ENCODE measurements at places on chromosomes 5 and 9. TPM values are rescaled to one million over a fixed set of nuclear protein-coding genes. Genes with fewer than 3 reads are reported as not detected.

RAB3C gene
- 2.6 TPM for total RNA-seq

MACROH2A1 gene
- total RNA-seq = 144 TPM

ACOT12 gene
- total RNA-seq = not detected

C6 gene
- 6.3 TPM for total RNA-seq

ASPN gene
- 13.6 TPM for total RNA-seq

MLANA gene
- not detected for total RNA-seq

CDKN2A gene
- 3.7 TPM for total RNA-seq

EQTN gene
- total RNA-seq = not detected

AFAP1L1 gene
- 10.0 TPM for total RNA-seq

Measured in esophagus muscularis mucosa (tissue), 4 donors.